Mesenchymal stem cell (in vitro differentiated cells and primary cell): ENCODE measurements at places on chromosomes 2 and 18.

- peaks cover under 1% of the 10 kb centered on the region for H3K4me1 ChIP-seq
- H3K36me3 ChIP-seq = no peaks in the 10 kb centered on the region
- no peaks in the 10 kb centered on the region for H3K27me3 ChIP-seq
- no peak overlapping the region for H3K4me3 ChIP-seq
Observed at GRCh38 chr2:23555944-23556343, 171.0 kb downstream of the KLHL29 start.

DNA sequence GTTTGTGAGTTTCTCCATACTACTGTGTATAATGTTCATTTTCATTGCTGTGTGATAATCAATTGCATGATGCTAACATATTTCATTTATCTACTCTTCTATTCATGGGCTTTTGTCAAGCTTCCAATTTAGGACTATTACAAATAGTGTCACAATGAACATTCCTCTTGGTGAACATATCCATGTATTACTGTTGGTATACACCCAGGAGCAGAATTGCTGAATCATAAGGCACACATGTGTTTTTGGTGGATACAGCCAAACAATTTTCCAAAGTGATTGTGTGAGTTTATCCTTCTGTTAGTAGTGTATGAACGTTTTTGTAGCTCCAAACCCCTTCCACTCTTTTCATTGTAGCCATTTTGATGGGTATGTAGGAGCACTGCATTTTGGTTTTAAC is 101.6 kb upstream of the COPS8 start:
- no peak for DNase-seq
- no peak overlapping the region for H3K27ac ChIP-seq
- H3K27me3 ChIP-seq = peaks cover 29% of the 10 kb centered on the region
- no peak overlapping the region for H3K4me3 ChIP-seq

- no peak overlapping the region for H3K27ac ChIP-seq
- peaks cover 2% of the 10 kb centered on the region for H3K4me1 ChIP-seq
- H3K36me3 ChIP-seq = no peaks in the 10 kb centered on the region
- no peak for DNase-seq
- no peaks in the 10 kb centered on the region for H3K27me3 ChIP-seq
Observed at GRCh38 chr2:129812071-129812470, 167.4 kb upstream of the RAB6C start.

- H3K27me3 ChIP-seq = no peaks in the 10 kb centered on the region
- H3K27ac ChIP-seq = peak overlapping the region; percentile 4
- H3K4me1 ChIP-seq = peaks cover 19% of the 10 kb centered on the region
- no peak overlapping the region for H3K4me3 ChIP-seq
Observed at GRCh38 chr18:46247942-46248341, 143.8 kb downstream of the HAUS1 start.

GRCh38 chr2:37774976-37775907 is 103.8 kb upstream of the CDC42EP3 start:
- H3K27ac ChIP-seq = peak overlapping the region; percentile 77
- no peaks in the 10 kb centered on the region for H3K36me3 ChIP-seq
- no peak for DNase-seq
- H3K27me3 ChIP-seq = no peaks in the 10 kb centered on the region
- H3K4me3 ChIP-seq = peak overlapping the region; percentile 38

DNA sequence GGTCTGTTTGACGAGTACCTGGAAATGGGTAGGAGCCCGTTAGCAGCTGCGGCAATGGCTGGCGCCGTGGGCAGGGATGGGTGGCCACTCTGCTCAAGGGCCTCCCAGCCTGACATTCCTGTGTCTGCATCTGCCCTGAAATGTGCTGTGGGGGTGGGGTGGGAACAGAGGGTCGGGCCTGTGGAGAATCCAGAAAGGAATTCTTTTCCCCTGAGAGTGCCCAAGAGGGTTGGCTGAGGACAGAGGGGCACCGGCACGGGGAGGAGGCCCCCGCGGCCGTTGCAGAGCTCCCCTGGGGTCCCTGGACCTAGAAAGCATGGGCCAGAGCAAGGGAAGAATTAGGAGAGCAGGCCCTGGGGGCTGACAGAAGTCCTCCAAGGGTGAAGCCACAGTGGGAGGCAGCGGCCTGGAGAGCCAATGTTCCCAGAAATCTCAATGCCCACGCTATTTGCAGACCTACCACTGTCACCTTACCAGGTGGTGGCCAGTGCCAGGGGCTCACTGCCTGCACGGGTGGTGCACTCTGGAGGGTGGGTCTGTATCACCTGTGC is 27.8 kb downstream of the ANO7 start:
- peaks cover 7% of the 10 kb centered on the region for H3K4me1 ChIP-seq
- no peaks in the 10 kb centered on the region for H3K36me3 ChIP-seq
- H3K27ac ChIP-seq = no peak overlapping the region
- no peak overlapping the region for H3K4me3 ChIP-seq

GRCh38 chr2:44793322-44793870 is 148.1 kb upstream of the SIX3 start:
- no peak overlapping the region for H3K27ac ChIP-seq
- peak; percentile 52 for DNase-seq
- peaks cover 75% of the 10 kb centered on the region for H3K27me3 ChIP-seq

GRCh38 chr2:113157118-113157896 is 16.5 kb upstream of the PSD4 start:
- peak overlapping the region; percentile 74 for H3K4me3 ChIP-seq
- no peak overlapping the region for H3K27ac ChIP-seq
- peaks cover 9% of the 10 kb centered on the region for H3K4me1 ChIP-seq
- no peak for DNase-seq
- no peaks in the 10 kb centered on the region for H3K27me3 ChIP-seq

DNA sequence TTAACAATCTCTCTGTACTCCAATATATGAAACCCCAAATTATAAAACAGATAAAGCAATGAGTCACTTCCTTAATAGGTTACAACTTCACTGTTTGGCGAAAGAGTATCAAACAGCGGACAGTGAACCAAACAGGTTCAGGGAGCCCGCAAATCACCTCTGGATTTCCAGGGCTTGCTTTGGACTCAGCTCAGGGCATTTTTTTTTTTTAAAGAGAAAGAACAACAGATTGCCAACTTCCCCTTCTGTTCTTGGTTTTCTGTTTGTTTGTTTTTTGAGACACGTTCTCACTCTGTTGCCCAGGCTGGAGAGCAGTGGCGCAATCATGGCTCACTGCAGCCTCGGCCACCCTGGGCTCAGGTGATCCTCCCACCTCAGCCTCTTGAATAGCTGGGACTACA is 52.7 kb downstream of the ABCB11 start:
- peaks cover 2% of the 10 kb centered on the region for H3K4me1 ChIP-seq
- H3K36me3 ChIP-seq = no peaks in the 10 kb centered on the region
- no peaks in the 10 kb centered on the region for H3K27me3 ChIP-seq
- H3K4me3 ChIP-seq = no peak overlapping the region
- no peak overlapping the region for H3K27ac ChIP-seq

DNA sequence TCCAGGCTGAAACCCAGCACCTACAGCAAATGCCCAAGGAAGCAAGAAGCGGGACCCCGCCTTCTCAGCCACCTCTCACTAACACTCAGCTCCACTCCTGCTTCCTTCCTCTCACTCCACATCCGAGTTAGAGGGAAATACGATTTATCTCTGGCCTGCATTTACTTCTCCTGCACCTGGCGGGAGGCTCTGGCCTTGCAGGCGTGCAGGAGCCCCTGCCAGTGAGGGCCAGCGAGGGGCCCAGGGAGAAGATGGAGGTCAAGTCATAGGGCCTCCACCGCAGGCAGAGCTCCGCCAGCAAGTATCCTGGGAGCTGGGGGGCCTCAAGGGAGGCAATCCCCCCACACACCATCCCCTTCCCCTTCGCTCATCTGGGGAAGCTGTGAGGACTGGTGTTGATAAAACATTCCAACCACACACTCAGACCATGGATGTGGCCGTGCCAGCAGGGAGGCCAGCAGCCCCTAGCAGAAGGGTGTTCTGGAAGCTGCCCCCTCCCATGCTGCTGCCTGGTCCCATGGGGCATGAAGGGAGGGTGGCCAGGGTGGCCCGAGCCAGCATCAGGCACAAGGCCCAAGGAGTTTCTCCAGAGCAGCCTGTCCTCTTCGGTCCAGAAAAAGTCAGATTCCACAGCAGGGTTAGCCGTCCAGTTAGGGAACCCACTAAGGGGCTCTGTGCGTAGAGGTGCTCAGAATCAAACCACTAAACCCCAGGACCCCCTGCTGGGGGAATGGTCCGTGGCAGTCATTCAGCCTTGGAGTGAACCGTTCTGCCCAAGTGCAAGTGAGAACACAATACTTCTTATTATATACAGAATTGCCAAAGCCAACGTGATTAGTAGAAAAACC is 91.2 kb downstream of the HDAC4 start:
- peaks cover 23% of the 10 kb centered on the region for H3K4me1 ChIP-seq
- peak overlapping the region; percentile 82 for H3K4me3 ChIP-seq

DNA sequence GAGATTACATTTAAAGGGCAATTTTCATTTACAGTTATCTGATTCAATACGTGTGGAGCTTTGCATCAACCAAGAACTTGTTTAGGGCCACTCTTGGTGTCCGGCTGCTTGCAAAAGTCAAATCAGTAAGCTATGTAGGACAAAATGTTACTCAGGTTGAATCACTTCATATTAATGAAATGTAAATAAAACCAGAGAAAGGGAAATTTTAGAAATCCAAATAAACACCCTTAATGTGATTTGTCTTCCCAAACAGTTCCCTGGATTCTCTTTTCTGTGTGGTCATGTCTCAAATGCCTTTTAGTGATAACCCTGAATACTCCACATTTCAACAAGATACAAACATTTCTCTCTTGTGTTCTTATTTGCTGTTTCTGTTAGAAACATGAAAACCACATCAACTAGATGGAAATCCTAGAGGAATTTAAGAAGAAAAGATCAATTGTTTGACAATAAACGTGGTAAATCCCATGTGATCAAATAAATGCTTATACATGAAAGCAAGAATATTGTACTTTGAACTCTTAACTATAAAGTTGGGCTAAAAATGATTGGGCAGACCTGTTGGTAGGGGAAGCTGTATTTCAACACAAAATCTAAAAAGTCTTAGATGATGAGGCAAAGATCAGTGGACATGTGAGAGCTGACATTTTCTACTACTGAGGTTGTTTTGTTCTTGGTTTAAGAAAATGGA is 101.3 kb downstream of the CDC42EP3 start:
- H3K4me3 ChIP-seq = no peak overlapping the region
- H3K4me1 ChIP-seq = peaks cover 2% of the 10 kb centered on the region
- DNase-seq = no peak
- no peaks in the 10 kb centered on the region for H3K27me3 ChIP-seq

DNA sequence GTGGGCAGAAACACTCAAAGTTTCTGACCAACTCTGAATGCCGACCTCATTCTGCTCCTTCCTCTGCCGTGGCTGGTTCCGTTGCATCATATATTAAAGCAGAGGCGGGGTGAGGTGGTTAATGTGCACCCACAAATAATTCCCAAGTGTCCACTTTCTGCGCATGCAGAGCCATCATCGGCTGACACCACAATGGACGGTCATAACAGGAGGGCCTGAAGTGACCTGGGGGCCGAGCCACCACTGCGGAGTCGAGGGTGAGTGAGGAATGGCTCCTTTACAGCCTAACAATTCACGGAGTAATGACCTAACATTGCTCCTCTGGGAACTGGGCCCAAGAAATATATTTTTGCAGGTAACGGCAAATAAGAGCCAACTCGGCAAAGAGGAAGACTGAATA is 32.9 kb upstream of the GLI2 start:
- peaks cover 15% of the 10 kb centered on the region for H3K4me1 ChIP-seq
- H3K4me3 ChIP-seq = no peak overlapping the region
- DNase-seq = no peak
- no peaks in the 10 kb centered on the region for H3K27me3 ChIP-seq
- peak overlapping the region; percentile 36 for H3K27ac ChIP-seq

GRCh38 chr18:55607773-55608172 is 19.8 kb upstream of the TCF4 start:
- no peak overlapping the region for H3K4me3 ChIP-seq
- no peak for DNase-seq
- H3K27me3 ChIP-seq = no peaks in the 10 kb centered on the region
- H3K4me1 ChIP-seq = no peaks in the 10 kb centered on the region
- no peaks in the 10 kb centered on the region for H3K36me3 ChIP-seq
- H3K27ac ChIP-seq = no peak overlapping the region

GRCh38 chr2:204183608-204184007 is 247.0 kb downstream of the ICOS start:
- peaks cover 7% of the 10 kb centered on the region for H3K27me3 ChIP-seq
- H3K27ac ChIP-seq = no peak overlapping the region
- no peak for DNase-seq
- H3K4me1 ChIP-seq = peaks cover 2% of the 10 kb centered on the region

- peak overlapping the region; percentile 6 for H3K4me3 ChIP-seq
- peak overlapping the region; percentile 85 for H3K27ac ChIP-seq
- no peaks in the 10 kb centered on the region for H3K36me3 ChIP-seq
- no peaks in the 10 kb centered on the region for H3K27me3 ChIP-seq
- H3K4me1 ChIP-seq = peaks cover 15% of the 10 kb centered on the region
- DNase-seq = peak; percentile 71
Observed at GRCh38 chr2:43340945-43341356, 114.5 kb upstream of the ZFP36L2 start.

DNA sequence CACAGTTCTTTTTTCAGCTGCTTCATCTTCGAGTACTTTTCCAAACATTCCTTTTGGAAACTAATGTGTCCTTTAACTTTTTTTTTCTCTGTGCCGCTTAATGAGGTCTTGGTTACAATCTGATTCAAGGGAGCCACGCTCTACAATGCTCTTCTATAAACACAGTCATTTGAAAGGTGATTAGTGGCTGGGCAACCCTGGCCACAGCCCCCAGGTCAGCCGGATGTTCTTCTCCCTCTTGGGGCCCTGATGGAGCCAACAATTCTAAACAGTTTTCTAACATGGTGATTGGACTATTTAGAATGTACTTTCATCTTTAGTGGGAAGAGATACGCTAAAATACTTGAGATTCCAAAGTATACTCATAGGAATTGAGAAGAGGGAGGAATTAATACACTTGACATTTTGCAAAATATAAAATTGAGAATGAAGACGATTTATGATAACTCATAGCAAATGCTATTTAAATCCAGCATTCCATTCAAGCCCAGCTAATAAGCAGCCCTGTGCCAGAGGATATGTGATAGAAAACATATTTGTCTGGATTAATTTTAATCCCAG is 83.7 kb upstream of the MBOAT2 start:
- peak overlapping the region; percentile 47 for H3K27ac ChIP-seq
- peak; percentile 43 for DNase-seq
- H3K4me3 ChIP-seq = no peak overlapping the region
- H3K36me3 ChIP-seq = no peaks in the 10 kb centered on the region

DNA sequence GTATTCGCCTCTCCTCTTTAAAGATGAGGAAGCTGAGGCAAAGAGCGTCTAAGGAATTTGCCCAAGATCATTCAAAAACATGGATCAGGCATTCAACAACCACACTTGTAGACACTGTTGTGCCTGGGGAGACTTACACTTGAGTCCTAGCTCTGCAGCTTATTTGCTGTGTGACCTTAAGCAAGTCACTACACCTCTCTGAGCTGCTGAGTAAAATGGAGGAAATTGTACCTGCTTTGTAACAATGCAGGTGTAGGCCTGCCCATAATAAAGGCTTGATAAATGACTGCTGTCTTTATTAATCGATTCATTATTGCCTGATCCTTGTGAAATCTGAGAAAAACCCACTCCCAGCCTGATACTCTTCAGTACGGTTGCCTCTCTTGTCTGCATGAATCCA is 30.8 kb downstream of the EN1 start:
- no peak overlapping the region for H3K4me3 ChIP-seq
- DNase-seq = no peak
- H3K27ac ChIP-seq = no peak overlapping the region
- H3K27me3 ChIP-seq = no peaks in the 10 kb centered on the region
- no peaks in the 10 kb centered on the region for H3K36me3 ChIP-seq

- no peak overlapping the region for H3K27ac ChIP-seq
- no peaks in the 10 kb centered on the region for H3K36me3 ChIP-seq
- peak; percentile 18 for DNase-seq
- H3K27me3 ChIP-seq = no peaks in the 10 kb centered on the region
- no peak overlapping the region for H3K4me3 ChIP-seq
- no peaks in the 10 kb centered on the region for H3K4me1 ChIP-seq
Observed at GRCh38 chr2:229118336-229118735, 152.8 kb downstream of the PID1 start.
